ENCODE measurements at places on chromosomes 2 and 18.

DNA sequence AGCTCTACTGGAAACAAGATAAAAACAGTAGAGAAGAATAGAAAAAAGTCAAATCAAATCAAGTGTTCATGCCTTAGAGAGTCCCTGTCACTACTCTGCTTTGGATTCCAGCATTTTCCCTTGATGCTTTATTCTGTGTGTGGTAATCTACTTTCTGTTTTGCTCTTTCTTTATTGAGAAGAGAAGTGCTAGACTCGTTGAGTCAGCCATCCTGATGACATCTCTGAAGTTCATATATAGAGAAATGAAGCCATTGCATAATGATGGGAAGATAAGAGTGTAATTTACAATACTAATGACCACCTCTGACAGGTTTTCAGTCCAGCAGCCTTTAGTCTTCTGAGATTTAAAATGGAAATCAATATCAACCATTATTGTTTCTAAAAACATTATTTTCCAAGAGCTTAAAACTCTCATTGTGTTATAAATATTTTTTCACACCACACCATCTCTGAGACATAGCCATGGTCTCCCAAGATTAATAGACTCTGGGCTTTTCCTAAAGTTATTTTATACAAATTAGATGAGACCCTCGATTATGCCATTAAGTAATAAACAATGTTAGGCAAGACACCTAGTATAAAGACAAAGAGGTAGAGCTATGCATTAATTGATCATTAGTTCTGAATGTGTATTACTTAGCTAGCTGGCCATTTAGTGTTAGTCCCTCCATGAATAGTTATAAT is 679.0 kb upstream of the ACVR2A start:
- DNase-seq = no peak

GRCh38 chr2:176595986-176596385 is 326.7 kb downstream of the MTX2 start:
- no peak for DNase-seq

DNA sequence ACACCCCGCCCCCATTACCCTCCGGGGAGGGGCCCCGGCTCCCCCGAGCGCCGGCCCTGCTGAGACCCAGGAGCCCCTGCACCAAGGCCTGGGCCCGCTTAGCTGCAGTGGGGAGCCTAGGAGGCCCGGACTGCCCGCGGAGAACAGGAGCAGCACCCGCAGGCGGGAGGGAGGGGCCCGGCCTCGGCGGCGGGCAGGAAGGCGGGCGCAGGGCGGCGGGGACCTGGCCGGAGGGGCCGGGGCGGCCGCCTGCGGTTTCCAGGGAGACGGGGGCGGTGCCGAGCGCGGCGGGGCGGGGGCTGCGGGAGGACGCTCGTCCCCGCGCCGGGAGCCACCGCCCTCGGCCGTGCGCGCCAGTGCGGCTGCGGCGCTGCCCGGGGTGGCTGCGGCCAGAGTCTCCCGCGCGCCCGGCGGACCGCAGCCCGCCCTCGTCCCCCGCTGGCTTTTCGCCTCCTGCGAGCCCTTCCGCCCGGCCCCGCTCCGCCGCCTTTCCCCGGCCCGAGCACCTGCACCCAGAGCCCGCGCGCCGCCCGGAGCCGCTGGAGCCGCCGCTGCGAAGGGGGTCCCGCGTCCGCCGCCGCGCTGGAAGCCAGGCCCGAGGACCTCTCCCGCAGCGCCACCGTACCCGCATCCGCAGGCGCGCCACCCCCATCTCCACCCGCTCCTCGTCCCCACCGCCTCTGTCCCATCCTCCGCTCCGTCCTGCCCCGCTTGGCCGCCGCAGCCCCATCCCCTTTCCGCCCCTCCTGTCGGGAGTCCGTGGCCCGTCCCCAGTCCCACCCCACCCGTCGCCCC is 17.2 kb downstream of the GPC1 start:
- DNase-seq = no peak

GRCh38 chr2:207881902-207882301 is 112.2 kb upstream of the FZD5 start:
- no peak for DNase-seq

DNA sequence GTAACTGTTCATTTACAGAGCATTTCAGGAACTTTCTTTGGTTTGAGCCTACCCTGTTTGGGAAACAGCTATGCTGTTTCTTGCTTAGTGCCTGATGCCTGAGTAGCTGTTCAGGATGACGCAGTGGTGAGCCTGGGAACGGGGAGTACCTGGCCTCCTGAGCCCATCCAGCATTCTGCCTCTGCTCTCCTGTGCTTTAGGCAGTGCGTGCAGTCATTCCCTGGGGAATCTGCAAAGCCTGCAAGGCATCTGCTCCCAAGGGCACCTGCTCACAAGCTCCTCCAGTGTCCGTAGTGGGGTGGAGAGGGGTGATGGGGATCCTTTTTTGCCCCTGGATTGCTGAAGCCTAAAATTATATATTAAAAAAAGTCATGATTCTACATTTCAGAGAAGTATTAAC is 68.8 kb downstream of the RAPGEF4 start:
- DNase-seq = no peak

- DNase-seq = no peak
These were observed 44.8 kb upstream of the CTDP1 start for GRCh38 chr18:79634593-79635426.

DNA sequence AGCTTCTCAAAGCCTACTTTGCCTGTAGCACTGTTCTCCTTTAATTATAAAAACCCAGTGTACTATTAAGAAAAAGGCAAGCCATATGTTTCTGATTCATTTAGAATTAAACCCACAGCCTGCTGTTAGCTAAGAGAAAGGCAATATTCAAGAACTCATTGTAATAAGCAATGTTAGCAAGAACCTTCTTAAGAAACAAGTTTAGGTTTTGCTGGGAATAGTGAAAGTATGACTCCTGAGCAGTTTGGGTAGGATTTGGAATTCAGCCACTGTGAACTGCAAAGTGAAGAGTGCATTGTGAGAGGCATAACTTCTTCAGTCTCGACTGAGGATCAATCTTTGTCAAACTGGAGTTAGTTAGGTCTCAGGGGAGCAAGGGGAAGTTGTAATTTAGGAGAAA is 206.5 kb upstream of the NT5C1B start:
- DNase-seq = no peak

DNA sequence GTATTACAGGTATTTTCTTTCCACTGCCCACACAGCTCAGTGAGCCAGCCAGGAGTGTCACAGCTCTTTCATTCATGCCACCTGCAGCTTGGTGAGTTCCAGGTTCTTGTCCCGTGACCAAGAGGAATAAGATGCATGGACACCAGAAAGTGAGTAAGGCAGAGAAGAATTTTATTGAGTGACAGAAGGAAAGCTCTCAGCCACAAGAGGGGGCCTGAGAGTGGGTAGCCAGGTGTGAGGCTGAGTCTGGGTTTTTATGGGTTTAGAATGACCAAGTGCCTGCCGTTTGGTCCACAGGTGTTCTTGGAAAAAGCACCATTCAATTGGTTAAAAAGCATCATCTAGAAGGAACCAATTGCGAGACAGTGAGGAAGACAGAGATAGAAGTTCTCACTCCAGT is 1097.1 kb upstream of the SLC39A10 start:
- no peak for DNase-seq

DNA sequence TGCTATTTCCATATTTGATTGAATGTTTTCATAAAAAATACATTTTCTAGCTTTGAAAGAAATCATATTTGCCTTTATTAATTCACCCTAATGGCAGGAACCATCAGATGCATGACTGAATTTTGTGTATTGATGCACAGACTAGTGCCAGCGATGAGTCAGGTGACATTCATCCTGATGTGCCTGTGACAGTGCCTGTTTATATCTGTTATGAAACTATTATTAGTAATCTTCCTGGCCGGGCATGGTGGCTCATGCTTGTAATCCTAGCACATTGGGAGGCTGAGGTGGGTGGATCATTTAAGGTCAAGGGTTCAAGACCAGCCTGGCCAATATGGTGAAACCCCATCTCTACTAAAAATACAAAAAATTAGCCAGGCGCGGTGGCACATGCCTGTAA is 170.0 kb downstream of the TSN start:
- DNase-seq = no peak

DNA sequence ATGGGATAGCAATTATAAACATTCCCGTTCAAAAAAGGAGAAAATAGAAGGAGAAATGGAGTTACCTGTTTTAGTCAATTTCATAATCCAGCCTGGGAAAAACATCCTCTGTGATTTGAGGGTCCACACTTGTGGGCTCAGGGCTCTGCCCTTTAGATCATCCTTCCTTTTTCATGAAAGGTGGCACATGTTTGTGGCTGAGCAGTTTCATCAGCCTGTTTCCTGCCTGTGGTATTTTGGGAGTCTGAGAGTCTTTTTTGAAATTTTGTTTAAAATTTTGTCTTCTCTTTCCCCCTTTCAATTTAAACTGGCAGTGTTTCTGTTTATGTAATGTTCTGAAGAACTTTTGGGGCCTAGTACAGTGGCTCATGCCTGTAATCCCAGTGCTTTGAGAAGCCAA is 84.0 kb downstream of the KIAA1328 start:
- DNase-seq = no peak

DNA sequence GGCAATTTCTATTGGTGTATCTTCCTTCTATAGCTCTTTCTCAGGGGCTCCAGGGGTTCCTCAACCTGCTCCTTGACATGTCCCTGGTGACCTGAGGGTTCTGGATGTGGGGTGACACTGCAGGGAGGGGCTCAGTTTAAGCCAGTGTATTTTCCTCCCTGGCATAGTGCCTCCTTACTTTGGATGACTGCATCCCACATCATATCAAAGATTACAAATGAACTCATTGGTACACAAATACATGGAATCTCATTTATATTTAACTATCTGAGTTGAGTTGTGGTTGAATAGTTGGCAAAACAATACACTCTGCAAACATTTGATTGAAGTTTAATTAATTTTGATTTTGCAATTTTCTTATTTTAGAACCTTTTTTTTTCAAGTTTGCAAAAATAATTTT is 268.2 kb upstream of the SKOR2 start:
- DNase-seq = no peak

DNA sequence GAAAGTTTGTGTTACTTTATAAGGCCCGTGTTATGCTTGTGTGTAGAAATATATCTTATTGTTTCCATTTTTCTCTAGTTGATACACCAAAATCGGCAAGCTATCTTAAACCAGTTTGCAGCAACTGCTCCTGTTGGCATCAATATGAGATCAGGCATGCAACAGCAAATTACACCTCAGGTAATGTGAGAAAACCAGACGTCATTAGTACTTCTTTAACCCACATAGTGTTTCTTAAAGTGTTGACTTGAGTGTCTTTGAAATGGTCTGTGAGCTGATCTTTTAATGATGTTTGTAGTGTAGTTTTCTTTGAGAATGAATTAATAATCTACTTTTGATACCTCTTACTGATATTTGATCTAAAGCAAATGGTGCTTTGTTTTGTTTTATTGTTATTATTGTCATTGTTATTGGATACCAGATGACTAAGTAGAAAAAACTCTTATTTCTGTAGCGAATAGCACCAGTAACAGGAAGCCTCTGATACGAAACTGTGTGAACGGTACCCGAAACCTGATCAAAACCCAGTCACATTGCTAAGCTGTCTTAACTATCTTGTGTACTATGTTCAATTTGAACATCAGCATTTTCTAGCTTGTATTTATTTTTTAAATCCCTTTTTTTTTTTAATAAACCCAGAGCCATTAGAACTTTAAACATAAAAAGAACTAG is 53.7 kb downstream of the PTRHD1 start:
- DNase-seq = no peak

- no peak for DNase-seq
These were observed 813.7 kb downstream of the ERBB4 start for GRCh38 chr2:211724933-211725332.

Data from breast epithelium (tissue), 4 donors.